ENCODE measurements at places on chromosomes 11 and 22. TPM values are rescaled to one million over a fixed set of nuclear protein-coding genes. Genes with fewer than 3 reads are reported as not detected.

The SCN4B gene
- total RNA-seq: not detected

The KCNJ4 gene
- total RNA-seq: not detected

GRCh38 chr11:23252426-23252825 is 392.2 kb upstream of the CCDC179 start:
- no peak for DNase-seq

DNA sequence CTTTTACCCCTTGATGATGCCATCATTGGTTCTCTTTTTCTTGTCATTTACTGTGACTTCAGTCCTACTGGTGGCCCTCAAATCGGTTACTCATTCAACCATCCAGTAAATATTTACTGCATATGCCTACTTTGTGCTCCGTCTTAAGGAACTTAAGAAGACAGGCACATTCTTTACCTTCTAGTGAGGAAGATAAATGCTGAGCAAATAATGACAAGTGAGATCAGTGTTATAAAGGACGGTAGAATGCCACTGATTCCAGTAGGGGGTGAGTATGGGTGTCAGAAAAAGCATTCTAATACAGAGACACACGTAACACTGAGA is 1.6 kb downstream of the ANKRD42 start:
- no peak for DNase-seq

GRCh38 chr11:11520231-11521015 is 101.4 kb downstream of the GALNT18 start:
- DNase-seq: no peak

- no peak for DNase-seq
Observed at GRCh38 chr11:101009690-101010055, 119.9 kb downstream of the PGR start.

DNA sequence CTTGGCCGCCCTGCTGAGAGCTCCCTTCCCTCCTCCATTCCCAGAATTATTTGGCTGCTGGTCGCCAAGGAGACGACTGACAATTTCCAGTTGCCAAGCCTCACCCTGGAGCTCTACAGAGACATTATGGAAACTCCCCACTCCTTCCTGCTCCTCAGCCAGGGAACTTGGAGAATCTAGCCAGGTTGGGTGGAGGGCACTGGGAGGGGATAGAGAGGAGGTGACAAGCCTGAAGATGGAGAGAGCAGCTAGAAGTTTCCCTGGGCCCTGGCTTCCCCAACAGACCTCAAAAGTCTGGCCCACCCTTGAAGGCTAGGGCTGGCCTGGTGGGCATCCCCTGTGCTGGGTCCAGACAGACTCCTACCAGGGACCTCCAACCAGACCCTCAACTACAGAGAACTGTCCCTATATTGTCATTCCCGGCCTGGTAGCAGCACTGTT is 6.7 kb upstream of the VSIG10L2 start:
- no peak for DNase-seq

DNA sequence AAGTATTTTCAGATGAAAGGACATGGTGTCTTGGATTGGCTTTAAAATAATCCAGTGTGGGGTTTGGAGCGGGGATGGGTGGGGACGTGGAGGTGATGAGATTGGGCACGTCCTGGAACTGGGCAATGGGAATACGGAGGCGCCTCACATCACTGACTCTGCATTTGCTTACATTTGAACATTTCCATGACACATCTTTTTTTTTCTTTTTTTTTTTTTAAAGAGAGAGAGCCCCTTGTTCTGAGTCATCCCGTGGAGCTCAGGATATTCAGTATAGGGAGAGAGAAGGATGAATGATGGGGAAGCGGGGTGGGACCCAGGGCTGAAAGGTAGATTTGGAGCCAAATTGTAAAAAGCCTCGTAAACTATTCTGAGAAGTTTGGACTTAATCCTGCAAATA is 142.7 kb downstream of the FBXO7 start:
- no peak for DNase-seq
